Type B pancreatic cell (in vitro differentiated cells): ENCODE measurements at places on chromosomes 4 and X.

GRCh38 chrX:100591256-100592051, 6.7 kb downstream of the TNMD start:
- no peak for DNase-seq

GRCh38 chr4:3013839-3014350, 50.5 kb downstream of the GRK4 start:
- DNase-seq = no peak

GRCh38 chr4:85910985-85911384, 436.0 kb downstream of the ARHGAP24 start:
- no peak for DNase-seq

- no peak for DNase-seq
Observed at GRCh38 chrX:37641859-37642258, 43.7 kb upstream of the XK start.

- no peak for DNase-seq
Observed at GRCh38 chr4:158065176-158065575, 107.6 kb downstream of the GASK1B start.

GRCh38 chrX:154355776-154356140, 18.7 kb downstream of the FLNA start:
- DNase-seq = no peak

DNA sequence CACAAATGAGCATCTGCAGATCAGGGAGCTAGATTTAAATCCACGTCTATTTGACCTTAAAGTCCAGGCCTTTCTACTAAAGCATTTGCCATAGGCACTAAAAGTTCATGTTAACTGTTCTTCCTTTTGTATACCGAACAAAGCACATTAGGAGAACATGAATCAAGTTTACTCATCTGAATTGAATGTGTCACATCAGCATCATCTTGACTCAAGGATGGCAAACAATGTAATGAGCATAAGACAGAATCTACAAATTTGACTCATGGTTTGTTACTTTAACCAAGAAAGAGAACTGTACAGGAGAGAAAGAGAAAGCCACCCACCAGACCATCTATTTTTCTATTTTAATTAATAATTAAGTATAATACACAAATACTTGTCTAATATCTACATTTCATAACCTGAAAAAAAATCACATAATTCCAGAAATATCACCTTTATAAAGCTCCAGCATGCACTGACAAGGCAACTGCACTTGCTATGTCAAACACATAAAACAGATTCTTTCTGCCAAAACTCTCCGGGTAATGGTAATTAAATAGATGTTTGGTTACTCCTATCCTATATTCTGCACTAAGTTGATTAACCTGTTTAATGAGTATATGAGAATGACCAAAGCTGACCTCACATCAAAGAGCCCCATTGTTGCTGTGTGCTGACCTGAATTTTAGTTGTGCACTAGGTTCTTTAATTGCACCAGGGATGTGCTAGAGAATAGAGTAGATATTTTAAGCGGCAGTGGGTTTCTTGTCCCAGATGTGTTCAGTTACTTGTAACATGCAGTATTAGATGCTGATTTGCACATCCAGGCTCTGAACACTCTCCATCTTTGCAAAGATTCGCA, 42.5 kb upstream of the LEF1 start:
- DNase-seq = no peak

GRCh38 chr4:16194214-16194613, 32.1 kb downstream of the TAPT1 start:
- DNase-seq = no peak

- DNase-seq = no peak
Observed at GRCh38 chrX:24025741-24026403, 1.1 kb downstream of the KLHL15 start.

DNA sequence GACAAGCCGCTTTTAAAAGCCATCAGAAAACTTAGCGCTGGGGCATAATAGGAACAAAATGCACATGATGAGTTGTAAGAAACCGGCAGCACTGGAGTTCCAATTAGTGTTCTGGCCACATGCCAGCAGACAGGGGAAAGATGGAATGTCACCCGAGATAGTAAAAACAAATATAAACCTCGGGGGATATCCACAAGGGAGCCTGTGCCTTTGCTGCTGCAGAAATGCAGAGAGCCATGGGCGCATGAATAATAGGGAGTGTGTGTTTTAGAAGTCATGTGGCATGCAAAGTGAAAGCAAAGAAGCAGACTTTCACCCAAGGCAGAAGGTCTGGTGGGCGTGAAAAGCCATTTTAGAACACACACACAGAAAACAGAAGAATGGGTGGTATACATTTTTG, 19.1 kb downstream of the GPRASP3 start:
- DNase-seq = no peak

DNA sequence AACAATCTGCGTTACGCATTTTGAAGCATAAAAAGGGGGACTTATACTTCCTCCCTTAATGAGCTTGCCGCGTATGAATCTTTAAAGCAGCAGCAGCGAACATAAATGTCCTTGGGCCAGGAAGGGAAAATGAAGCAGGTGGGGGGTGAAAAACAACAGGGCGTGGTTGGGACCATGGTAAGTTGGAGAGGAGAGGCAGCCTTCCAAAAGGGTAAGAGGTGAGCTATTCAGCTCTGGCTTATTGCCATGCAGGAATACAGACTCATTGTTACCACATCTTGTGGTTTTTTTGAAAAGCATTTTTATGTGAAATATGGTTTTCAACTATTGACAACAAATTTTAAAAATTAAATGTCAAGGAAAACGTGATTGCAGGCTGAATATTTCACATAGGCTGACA, 710.7 kb upstream of the FAM241A start:
- no peak for DNase-seq

GRCh38 chr4:83731609-83732008, 195.7 kb downstream of the GPAT3 start:
- DNase-seq = no peak

GRCh38 chrX:18887825-18888212, 96.1 kb downstream of the PHKA2 start:
- no peak for DNase-seq

- no peak for DNase-seq
Observed at GRCh38 chrX:150456466-150456865, 93.3 kb downstream of the MAMLD1 start.

DNA sequence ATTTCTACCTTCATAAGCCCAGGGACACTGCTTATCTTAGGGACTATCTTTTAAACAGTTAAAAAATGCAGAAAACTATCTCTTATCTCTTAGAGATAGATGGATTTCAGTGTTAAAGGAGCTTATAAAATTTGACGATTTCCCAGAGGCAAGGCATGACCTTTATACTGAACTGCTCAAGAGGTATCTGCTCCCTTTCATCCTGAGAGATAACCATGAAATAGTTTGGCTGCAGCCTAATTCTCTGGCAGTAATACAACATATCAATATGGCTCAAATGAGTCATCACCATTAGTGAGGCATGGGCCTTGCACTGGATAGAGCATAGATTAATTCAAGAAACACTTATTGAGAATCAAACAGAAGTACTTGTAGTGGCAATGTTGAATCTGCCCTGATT, 348.2 kb upstream of the GRIA3 start:
- no peak for DNase-seq

GRCh38 chr4:16838226-16838875, 60.1 kb downstream of the LDB2 start:
- no peak for DNase-seq

- DNase-seq = no peak
Observed at GRCh38 chrX:40097141-40097503, 636 bp downstream of the BCOR start.

- DNase-seq = no peak
Observed at GRCh38 chr4:183256756-183257385, 63.2 kb downstream of the CLDN22 start.

DNA sequence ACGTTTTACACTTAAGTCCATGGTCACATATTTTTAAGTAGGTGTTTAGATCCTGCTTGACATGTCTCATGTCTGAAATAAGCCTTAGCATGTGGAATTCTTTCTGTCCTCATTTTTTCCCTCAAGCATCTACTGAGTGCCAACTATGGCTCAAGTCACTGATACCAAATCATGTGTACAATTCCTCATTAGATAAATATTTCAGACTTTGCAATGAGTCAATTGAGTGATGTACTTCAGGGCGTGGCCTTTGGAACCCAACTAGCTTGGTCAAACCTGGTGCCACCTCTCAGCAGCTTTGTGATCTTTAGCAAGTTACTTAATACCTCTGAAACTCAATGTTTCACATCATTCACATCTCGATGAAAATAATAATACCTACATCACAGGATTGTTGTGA, 12.6 kb upstream of the JADE1 start:
- DNase-seq = no peak

DNA sequence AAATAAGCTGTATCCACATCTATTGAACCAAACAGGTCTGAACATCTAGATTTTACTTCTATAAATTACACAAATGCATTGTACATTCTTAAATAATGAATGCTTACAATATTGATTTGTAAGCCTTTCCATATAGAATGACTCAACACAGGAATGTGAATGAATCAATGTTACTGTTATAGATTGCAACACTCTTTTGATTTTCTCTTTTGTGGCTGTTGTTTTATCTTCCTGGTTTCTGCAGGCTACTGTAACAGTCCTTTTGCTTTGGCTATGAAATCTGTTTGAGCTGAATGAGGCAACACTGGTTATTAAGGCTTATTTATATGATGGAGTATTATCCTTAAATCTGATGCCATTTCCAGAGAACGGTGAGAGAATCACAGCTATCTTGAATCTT, 49.5 kb downstream of the GPR50 start:
- no peak for DNase-seq

DNA sequence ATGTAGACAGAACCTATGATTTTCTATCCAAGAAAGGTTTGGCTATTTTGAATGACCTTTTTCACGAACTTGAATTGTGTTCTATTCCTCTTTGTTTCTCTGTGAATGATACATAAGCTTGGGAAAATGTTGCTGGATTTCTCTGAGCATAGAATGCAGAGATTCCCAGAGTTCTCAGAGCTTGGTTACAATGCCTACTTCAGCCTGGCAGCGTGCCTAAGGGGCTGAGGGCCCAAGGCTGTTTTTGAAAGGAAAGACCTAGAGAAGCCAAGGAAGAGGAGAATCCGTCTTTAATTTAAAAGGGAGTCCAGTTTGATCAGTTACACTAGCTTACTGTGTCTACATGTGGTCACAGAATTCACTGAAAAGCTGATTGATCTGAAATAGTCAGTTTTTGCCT, 55.3 kb upstream of the CXorf51B start:
- no peak for DNase-seq

DNA sequence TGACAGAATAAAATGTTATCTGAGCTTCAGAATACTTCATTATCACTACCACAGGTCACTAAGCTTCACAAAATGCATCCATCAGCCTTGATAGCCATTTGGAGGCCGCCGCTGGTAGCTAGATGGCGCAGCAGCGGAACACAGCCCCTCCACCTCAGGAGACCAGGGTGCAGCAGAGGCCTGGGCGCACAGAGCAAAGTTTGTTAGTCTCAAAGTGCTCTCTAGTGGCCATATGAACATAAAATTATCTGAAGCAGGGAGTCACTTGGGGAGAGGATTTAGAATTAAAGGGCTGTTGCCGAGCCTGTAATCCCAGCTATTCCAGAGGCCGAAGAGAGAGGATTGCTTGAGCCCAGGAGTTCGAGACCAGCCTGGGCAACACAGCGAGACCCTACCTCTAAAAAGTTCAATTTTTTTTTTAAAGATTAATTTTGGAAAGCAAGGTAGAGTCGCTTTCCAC, 8.1 kb upstream of the DCTD start:
- DNase-seq = no peak

GRCh38 chrX:72247206-72247942, 8.5 kb upstream of the ERCC6L start:
- DNase-seq = no peak

DNA sequence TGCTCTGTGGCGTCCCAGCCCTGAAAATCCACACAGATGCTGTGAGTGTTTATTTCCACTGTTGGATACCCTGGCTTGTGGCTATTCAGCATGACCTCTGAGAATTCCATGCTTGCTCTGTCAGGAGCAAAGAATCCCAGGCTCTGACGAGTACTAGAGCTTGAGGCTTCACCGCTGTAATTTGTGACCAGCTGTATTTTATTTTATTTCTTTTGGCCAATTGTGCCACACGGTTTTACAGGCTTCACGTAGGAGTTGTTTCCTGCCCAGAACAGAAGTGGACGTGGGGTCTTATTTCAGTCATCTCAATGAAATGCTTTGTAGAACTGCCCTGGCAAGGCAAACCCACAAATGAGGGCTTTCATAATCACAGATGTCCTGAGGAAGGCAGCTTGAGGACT, 69.4 kb upstream of the CLDN34 start:
- DNase-seq = no peak

DNA sequence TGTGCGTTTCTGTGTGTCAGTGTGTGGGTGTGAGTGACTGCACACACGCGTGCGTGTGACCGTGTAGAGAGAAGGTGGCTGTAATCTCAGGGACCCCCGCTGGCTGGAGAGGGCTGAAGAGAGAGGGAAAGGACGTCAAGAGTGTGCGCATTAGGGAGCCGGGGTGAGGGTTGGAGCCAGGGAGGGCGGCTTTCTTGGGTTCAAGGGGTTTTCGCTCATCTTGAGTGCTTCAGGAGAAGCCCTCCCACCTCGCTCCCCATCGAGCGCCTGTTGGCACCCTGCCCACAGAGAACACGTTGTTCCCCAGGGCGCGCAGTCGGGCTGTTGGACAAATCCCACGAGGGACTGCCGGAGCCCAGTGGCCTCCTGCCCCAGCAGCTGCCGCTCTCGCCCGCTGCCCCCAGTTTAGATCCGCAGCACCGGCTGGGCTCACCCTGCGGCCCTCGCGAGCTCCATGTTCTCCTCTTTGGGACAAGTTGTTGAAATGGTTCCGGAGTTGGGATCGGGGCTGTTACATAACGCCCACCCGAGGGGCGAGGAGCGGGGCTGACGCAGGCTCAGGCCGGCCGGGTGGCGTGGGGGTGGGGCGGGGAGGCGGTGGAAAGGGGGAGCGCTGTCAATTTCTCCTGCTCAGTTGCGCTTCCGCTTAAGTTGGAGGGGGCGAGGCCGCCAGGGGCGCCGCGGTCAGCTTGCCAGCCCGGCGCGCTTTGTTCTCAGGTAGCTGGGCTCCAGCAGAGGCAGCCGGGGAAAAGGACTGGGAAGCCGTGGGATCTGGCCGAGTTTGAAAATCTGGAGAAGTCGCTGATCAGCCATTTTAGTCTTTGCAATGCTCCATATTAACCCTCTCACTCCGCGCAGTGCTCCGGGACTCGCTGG, 1.6 kb downstream of the GRIA2 start:
- no peak for DNase-seq

DNA sequence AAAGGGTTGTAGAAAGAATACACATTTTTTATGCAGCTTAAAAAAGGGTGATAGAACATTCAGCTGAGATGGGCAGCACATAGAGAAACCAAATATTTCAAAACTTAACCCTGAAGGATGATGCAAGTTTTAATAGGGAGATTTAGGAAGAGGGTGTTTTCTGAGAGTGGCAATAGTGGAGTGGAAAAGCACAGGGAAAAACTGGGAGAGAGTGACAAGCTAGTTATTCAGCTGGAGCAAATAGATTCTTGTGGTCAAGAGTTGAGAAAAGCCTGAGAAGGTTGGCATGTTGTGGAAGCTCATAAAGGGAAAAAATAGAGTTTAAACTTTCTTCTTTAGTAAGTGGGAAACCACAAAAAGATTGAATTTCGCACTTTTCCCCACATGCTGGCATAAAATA, 359.6 kb upstream of the PITX2 start:
- DNase-seq = no peak

- no peak for DNase-seq
Observed at GRCh38 chr4:102301167-102301566, 44.1 kb downstream of the SLC39A8 start.

GRCh38 chr4:25767877-25768725, 94.7 kb downstream of the SEL1L3 start:
- DNase-seq = no peak

- DNase-seq = no peak
Observed at GRCh38 chr4:81505004-81505598, 33.4 kb upstream of the RASGEF1B start.

GRCh38 chr4:8409264-8410065, 31.1 kb downstream of the ACOX3 start:
- DNase-seq = no peak
